ENCODE measurements at places on chromosomes 1 and 21.
A peak's percentile ranks its signal among the peaks of the same experiment; 100 is the strongest.

DNA sequence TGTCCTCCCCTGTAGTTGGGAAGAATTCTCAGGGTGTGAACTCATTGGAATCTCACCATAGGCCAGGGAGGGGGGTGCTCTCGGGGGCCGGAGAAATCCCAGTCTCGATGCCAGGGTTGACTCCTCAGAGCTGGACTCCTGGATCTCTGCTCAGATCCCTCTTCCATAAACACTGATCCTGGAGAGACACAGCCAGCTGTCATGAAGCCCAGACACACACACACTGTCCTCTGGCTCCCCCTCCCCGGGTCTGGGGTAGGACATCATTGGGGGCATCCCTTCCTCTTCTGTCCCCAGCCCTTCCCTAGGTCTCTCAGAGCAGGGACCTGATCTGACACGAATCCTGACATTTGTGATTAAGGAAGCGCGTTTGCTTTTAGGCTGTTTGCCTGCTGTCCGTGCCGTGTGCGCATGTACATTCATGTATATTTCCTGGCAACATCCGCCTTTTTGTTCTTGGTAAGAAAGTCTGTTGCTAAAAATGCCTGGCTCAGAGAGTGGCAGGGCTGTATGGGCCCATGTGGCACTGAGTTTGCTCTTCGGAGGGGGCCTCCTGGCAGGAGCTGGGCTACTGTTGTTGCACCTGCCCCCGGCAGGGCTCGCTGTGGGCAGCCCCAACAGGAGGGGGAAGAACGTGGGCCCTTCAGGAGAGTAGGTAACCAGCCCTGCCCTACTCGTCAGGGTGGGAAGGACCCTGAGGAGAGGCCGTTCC is 45.4 kb upstream of the SELENON start:
- no peak for DNase-seq

DNA sequence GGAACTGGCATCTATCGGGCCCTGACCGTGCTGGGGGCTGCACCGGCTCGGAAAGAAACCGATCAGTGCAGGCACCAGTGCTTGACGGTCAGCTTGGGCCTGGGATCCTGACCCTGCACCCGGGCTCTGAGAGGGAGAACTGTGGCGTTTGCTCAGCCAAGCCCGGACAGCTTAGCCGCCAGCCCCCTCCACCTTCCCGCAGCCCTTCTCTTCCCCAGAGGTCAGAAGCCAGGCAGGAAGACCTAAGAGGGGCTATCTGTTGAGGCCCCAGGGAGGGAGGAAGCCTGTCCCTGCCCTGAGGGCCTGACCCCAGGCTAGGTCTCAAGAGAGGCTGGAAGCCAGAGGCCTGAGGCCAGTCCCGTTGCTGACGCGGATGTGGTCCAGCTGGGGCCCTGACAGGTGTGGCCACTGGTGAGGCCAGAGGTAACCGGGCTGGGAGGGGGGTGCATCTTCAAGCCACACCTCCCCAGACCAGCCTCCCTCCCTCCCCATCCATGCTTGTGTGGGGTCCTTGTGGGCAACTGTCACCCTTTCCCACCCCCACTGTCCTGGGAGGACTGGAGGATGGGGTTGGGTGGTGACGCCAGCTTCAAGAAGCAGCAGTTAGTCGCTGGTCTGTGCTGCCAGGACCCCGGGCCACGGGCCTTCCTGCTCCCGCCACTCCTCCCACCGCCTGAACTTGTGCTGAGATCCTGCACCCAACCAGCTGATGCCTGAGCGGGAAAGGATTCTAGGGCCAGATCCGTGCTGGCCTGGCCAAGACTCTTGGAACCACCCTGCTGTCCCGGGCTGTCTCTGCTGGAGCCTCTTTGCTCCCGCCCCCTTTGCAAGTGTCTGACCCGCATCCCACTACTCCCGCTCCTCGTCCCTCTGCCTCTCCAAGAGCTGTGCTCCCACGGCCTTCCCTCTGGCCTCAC is 2.6 kb upstream of the DVL1 start:
- no peak for DNase-seq

GRCh38 chr1:15618655-15619525 is 1.6 kb downstream of the DDI2 start:
- no peak for DNase-seq

- DNase-seq: no peak
Measured at GRCh38 chr1:109269212-109269980, 13.5 kb downstream of the PSRC1 start.

DNA sequence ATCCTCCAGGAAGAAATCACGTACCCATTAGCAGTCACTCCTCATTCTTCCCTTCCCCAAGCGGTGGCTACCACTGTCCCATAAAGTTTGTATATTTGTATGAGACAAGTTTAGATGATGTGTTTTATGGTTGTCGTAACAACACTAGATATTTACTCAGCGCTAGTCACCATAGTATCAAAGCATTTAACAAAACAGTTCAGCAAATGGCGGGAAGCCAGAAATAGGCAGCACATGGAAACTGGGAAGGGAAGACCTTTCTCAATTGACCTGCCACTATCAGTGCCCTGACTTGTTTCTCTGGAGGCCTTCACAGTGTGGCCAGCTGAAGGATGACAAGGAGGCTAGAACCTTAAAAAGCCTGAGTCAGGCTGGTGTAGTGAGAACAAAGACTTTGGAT is 31.1 kb downstream of the CNST start:
- no peak for DNase-seq

GRCh38 chr1:51663721-51664120 is 46.8 kb downstream of the OSBPL9 start:
- no peak for DNase-seq

- DNase-seq: no peak
Measured at GRCh38 chr1:181643631-181644030, 160.3 kb downstream of the CACNA1E start.

GRCh38 chr1:204002614-204003013 is 70.3 kb upstream of the SOX13 start:
- no peak for DNase-seq

GRCh38 chr1:152777510-152778137 is 2.7 kb downstream of the LCE1F start:
- no peak for DNase-seq

- no peak for DNase-seq
Measured at GRCh38 chr1:231369282-231369681, 31.2 kb downstream of the SPRTN start.

- no peak for DNase-seq
Measured at GRCh38 chr1:151502859-151503780, 8.1 kb upstream of the CGN start.

DNA sequence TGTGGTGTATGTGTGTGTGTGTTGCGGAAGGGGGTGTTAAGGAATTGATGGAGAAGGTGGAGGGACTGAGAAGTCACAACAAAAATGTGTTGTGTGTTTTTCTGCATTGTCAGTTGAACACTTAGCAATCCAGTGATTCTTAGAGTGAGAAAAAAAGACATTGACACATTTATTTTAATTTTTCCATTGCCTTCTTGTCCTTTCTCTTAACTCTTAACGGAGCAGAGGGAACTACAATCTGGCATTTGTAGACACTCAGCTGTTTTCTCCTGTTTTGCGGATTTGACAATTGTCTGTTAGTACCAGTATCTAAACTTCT is 725 bp downstream of the C1orf53 start:
- DNase-seq: no peak

DNA sequence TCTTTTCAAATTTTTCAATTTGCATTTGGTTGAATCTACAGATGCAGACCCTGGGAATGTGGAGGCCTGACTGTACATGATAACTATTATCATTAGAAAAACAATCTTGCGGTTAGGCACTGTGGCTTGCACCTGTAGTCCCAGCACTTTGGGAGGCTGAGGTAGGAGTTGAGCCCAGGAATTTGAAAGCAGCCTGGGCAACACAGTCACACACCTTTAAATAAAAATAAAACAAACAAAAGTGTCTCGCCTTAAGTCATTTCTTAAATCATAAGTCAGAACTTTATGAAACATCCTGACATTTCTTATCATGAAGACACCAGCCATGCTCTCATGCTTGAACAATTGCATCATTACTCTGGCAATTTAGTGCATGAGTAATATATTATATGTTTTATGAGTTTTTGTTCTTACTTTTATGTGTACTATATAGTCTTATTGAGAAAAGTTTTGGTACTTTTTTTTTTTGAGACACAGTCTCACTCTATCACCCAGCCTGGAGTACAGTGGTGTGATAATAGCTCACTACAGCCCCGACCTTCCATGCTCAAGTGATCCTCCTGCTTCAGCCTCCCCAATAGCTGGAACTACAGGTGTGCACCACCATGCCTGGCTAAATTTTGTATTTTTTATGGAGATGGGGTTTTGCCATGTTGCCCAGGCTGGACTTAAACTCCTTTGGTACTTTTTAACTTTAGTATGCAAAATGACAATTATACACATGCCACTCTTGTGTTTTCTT is 7.8 kb downstream of the TBX19 start:
- peak; percentile 38 for DNase-seq

DNA sequence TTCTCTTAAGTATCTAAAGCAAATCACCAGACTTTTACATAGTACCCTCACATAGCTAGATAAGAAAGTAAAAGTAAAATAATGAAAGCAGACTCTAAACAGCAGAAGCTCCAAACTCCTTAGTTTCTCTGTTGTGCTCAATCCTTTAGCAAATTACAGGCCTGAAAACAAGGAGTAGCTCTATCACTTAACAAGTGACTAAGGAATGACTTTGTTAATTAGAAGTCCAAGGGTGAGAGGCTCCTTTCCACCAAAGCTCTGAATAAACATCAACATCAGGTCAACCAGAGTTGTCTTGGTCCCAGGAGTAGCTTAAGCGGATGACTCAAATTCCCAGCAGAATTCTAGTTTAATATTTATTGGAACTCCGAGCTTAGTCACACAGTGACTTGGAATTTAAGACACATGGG is 5.9 kb downstream of the NRIP1 start:
- no peak for DNase-seq

GRCh38 chr1:54837002-54837853 is 36.1 kb upstream of the TTC22 start:
- DNase-seq: no peak

DNA sequence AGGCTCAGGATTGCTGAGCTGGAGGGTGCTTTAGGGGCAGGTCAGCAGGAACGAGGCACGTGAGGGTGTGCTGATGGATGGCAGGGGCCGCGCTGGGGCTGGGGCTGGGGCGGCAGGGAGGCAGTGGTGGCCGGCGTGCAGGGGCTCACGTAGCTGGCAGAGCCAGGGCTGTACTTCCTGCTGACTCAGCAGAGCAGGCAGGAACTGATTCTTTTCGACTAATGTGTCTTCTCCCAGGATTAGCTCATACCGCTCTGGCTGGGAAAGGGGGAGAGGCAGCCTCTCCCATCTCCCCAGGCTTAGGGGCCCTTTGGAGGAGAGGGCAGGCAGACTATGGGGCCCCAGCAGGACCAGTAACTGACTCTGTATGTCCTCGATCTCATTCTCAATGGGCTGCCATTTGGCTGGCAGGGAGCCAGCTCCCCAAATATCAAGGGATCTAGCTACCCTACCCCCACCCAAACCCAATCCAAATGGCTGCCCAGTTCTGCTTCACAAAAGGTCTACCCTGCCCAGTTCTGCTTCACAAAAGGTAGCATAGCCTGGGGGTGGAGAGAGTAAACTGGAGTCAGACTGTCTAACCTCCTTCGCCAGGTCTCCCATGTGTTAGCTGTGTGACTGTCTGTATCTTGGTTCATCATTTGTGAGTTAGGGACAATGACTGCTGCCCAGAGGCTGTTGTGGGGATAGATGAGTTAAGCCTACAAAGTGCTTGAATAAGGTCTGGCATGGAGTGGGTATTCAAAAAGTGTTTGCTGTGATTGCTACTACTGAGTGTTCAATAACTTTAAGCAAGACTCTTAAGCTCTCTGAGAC is 100.1 kb upstream of the SLC2A1 start:
- DNase-seq: no peak

- DNase-seq: no peak
Measured at GRCh38 chr1:231443363-231443762, 21.3 kb upstream of the EGLN1 start.

- DNase-seq: no peak
Measured at GRCh38 chr1:165173818-165174217, 182.7 kb downstream of the LMX1A start.

- DNase-seq: no peak
Measured at GRCh38 chr1:35401049-35401448, 132.5 kb downstream of the ZMYM4 start.

DNA sequence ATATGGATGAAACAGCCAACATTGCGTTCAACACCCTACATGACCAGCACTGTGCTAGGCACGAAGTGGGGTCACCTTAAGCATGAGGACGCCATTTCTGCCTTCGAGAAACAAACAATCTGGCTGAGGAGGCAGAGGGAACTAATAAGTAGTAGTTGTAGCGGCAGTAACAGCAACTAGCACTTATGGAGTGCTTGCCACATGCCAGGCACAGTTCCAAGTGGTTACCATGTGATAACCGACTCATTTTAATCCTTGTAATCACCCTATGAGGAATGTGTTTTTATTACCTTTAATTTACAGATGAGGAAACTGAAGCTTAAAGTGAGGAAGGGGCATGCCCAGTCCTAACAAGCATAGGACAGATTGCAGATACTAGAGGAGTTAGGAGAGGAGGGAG is 33.7 kb downstream of the KCND3 start:
- DNase-seq: no peak

DNA sequence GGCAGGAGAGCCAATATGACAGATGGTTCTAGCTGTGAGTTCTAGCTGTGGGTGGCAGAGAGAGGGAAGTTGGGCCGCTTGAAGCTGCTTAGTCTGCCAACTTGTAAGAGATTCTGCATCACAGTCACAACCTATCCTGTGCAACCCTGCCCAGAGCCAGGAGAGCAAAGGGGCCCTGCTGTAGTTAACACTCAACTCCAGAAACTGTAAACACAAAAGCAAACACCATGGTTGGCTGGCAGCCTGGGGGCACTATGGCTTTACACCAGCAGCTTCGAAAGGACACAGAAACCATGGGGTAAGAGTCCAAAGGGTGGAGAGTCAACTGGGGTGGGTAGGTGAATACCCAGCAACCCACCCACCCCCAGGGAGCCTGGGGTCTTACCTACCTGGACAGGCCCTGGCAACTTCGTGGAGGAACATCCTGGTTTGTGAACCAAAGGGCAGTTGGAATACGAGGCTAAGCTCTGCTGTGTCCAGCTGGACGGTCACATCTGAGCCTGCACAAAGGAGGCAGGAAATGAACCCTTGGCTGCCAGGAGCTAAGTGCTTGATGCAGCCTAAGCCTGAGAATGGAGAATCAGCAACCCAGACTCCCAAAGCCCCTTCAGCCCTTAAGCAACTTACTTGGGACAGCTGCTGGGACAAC is 6.4 kb downstream of the INPP5B start:
- no peak for DNase-seq

- DNase-seq: no peak
Measured at GRCh38 chr1:195745189-195746010, 862.8 kb downstream of the KCNT2 start.

GRCh38 chr1:168112673-168113305 is 23.9 kb downstream of the GPR161 start:
- peak; percentile 50 for DNase-seq

DNA sequence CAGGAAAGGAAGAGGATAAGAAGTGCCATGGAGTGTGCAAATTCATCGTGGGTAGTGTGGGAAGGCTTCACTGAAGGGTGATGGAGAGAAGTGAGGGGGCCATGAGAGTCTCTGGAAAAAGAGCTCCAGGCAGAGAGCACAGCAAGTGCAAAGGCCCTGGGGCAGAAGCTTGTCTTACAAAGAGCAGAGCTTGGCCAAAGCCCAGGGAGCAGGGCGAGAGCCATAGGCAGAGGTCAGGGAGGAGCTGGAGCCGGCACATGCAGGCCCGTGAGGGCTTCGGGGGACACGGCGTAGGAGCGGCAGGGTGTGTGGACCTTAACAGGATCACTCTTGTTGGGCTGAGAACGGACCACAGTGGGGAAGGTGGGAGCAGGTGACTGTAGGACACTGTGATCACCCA is 83.7 kb upstream of the EDN2 start:
- no peak for DNase-seq

Data from non-pigmented ciliary epithelial cell (primary cell).